AG09309 (cell line): ENCODE measurements at places on chromosomes 11 and 22.

GRCh38 chr11:93059117-93059957 lies 89.9 kb downstream of the MTNR1B start:
- peak; percentile 20 for DNase-seq

DNA sequence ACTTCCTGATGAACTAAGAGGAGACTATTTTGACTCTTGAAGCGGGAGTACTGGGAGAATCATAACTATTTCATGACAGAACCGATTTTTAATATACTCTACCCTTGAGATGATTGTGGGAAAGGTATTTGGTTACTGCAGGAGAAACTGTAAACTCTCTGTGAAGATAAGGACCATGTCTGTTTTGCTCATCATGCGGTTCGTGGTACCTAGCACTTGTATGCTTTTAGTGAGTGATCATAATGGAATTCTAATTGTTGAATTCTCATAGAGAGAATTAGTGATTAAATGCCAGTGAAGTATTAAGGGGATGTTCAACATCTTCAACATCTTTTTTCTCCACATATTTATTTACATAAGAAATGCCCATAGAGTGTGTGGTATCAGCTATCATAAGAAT lies 11.4 kb downstream of the AASDHPPT start:
- no peak for DNase-seq

DNA sequence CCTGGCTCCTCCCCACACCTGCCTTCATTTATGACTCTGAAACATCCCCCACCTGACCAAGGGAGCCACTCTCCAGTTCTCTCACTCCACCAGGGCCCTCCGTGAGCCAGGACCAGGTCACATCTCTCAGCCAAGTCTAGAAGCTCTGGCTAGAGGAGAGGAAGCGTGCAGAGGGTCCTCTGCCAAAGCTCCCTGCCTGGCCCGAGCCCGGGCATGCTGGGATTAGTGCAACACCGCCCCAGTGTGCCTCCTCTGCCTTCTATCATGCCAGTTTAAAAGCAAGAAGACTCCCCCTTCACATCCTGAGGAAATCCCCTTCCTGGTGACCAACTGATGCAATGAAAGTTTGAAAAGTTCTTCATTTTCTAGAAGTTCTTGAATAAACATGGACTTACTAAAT lies 23.5 kb downstream of the TP53AIP1 start:
- DNase-seq: no peak

DNA sequence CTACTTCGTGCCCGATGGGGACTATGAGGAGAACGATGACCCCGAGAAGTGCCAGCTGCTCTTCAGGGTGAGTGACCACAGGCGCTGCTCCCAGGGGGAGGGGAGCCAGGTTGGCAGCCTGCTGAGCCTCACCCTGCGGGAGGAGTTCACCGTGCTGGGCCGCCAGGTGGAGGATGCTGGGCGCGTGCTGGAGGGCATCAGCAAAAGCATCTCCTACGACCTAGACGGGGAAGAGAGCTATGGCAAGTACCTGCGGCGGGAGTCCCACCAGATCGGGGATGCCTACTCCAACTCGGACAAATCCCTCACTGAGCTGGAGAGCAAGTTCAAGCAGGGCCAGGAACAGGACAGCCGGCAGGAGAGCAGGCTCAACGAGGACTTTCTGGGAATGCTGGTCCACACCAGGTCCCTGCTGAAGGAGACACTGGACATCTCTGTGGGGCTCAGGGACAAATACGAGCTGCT lies 751 bp downstream of the FIBIN start:
- no peak for DNase-seq

DNA sequence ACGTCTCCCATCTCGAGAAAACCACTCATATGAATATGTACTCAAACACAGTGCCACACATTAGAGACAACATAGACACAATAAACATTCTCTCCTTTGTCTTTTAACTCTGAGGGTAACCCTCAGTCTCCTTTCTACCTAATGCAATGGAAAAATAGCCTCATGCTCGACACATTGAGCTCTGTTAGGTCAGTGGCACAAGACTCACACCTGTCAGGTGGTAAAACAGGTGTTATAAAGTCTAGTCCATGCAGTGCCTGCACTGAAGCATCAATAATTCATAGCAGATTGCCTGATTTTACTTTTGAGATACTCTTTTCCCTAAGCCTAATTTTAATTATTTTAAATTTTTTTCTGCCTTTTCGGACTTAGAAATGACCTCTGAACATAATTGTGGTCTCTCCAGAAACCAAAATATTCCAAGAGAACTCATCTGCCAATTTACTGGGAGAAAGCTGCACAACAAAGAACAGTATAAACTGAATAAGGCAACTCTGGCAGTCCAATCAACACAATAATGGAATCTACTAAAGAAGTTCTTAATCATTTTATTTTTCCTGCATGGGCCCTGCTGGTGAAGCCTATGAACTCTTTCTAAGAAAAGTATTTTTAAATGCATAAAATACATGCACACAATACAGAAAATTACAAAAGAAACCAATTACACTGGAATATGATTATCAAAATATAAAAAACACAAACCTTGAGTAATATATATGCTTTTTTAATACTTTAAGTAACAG lies 9.9 kb downstream of the RDX start:
- DNase-seq: no peak

DNA sequence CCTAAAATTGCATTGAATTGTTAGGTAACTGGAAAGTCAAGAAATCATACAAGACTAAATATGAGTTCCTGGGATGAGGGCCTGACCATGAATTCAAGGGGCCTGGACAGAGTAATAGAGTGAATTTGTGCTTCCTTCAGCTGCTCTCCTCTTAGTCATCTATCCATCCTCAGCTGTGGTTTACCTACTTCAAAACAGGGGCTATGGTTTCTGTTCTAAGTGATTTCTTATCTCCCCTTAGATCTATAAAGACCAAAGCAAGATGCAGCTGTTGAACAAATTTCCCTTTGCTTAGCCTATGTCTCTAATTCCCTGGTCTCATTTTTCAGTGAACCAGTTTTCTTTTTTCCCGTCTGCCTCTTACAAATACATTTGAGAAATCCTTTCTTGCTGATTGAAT lies 428.5 kb downstream of the FAM181B start:
- no peak for DNase-seq

GRCh38 chr11:41456269-41456668 lies 3.2 kb downstream of the LRRC4C start:
- no peak for DNase-seq

GRCh38 chr11:94028436-94028835 lies 7.3 kb downstream of the HEPHL1 start:
- peak; percentile 52 for DNase-seq

DNA sequence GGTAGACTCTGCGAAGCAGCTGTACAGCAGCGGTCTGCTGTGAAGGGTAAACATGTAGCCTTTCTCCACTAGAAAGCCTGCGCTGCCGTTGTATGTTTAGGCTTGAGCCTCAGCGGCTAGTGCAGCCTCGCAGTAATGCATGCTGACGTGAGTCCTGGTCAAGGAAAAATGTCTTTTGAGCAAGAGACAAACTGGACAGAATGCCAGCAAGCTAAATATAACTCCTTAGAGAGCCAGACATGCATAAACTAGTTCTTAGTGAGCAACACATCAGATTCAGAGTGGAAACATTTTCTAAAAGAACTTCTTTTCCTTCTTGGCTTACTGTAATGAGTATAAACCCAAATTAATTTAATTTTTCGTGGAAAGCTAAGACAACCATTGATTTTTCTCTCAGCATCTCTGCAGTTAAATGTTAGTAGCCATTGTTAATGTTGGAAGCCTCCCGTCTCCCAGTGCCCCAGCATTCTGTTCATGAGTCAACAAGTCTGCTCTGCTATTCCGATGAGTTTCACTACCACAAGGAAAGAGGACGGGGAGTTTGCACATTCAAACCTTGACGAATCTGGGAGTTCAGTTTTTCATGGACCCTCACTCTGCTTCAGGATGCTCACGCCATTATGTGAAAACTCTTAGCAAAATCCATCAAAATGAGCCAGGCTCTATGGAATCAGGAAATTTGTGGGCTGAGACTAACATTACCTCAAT lies 51.4 kb downstream of the JAM3 start:
- DNase-seq: peak; percentile 86

- no peak for DNase-seq
Observed at GRCh38 chr11:104876861-104877431, 21.3 kb downstream of the CASP12 start.

GRCh38 chr11:134522782-134523570 lies 110.9 kb upstream of the B3GAT1 start:
- DNase-seq: no peak

DNA sequence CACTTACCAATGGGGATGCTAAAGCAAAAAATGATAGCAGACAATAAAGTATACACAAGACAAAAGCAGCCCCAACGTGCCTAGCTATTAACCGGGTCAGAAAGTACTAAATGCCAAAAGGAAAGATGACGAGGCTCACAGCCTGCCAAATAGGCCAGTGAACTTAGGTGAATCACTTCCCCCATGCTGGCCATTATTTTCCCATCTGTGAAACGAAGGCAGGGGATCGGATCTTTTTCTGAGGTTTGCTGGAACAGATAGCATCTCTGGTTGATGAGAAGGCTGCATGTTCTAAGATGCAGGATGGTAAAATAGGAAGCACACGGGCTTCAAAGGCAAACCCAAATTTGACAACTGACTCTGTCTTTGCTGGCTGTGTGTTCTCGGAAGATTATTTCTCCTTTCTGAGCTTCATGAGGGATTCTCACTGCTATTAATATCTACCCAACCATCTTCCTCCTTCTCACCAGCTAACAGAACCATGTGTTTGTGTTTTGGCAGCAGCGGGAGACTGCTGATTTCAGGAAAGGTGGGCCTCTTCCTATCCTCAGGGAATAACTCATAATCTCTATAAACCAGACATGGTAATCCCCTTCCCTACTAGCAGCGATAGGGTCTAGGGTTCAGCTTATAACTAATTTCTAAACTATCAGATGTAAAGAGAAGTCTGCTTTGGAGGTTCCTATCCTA lies 390.7 kb downstream of the LARGE1 start:
- peak; percentile 3 for DNase-seq

GRCh38 chr11:72124046-72124445 lies 11.5 kb upstream of the FOLR3 start:
- no peak for DNase-seq

GRCh38 chr11:47991894-47992293 lies 11.5 kb downstream of the PTPRJ start:
- DNase-seq: no peak

GRCh38 chr11:35104655-35105054 lies 34.3 kb upstream of the CD44 start:
- no peak for DNase-seq

GRCh38 chr22:23248583-23248982 lies 68.3 kb downstream of the BCR start:
- no peak for DNase-seq

DNA sequence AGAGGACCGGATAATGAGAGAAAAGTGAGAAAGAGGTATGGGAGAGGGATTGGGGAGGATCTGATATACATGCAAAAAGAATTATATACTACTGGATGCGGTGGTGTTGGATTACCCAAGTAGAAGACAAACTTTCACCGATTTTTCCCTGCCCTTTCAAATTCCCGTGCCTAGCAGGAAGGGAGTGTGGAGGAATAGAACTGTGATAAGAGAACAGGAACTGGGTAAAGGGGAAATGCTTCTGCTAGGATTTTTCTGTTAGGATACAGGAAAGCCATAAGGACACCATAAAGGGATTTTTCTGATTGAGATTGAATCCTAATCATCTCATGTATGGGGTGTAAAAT lies 480 bp upstream of the MTMR2 start:
- DNase-seq: no peak

DNA sequence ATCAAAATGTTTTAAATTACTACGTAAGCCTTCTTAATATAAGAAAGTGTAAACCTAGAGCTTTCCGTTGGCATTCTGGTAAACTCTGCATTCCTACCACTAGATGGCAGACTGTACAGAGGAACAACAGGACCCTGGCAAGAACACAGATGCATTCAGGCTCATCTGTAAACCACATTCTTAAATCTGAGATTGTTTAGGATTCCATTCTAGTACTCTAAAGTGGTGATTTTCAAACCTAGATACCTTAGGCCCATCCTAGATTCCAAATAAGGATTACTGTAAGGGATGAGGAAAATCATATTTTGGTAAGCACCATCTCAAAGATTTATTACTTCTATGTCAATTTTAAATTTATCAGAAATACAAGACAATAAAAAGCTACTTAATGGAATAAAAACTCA lies 26.9 kb downstream of the PICALM start:
- peak; percentile 75 for DNase-seq

GRCh38 chr11:77442394-77443053 lies 31.4 kb downstream of the PAK1 start:
- no peak for DNase-seq

GRCh38 chr11:32172848-32173834 lies 82.3 kb downstream of the RCN1 start:
- DNase-seq: peak; percentile 11

- no peak for DNase-seq
Observed at GRCh38 chr11:94550513-94550912, 6.8 kb downstream of the FUT4 start.

DNA sequence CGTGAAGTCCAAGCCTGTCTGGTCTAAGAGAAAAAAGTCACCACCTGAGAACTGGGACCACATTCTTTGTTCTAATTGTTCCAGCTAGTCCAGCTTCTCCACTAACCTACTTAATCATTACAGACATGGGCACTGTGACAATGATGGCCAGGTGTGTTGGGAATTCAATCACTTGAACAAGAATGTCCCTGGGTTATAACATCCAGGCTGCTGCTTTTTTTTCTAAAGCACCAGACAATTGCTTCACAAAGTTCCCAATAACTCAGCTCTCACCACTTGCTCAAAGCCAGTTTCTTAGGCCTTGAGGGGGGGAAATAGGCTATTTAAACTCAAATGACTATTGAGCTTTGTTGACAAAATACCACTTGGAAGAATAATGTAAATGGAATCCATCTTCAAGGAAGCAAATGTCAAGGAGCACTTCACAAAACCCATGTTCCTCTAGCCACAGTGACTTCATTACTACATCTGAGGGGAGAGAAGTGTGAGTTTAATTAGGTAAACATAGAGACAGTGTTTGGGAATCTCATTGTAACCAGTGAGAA lies 80.3 kb downstream of the ME3 start:
- DNase-seq: no peak

DNA sequence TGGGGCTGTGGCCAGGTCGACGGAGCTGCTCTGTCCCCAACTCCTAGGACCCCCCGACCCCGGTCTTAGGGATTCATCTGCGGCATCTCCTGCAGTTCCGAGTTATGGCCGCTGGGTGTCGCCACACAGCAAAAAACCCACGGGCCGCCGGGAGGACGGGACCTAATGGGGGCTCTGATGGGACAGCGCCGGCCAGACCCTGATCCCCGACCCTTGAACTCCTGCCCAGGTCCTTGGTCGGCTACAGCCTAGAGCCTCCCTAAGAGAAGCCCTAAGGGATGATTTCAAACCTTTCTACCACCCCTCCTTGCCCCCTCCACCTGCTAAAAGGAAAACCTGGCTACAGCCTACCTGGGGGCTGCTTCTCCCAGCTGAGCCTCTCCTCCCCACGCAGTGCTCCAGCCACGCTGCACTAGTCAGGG lies 30.8 kb upstream of the LRRC10B start:
- no peak for DNase-seq
